ENCODE measurements at places on chromosomes 3 and 15. TPM values are rescaled to one million over a fixed set of nuclear protein-coding genes. Genes with fewer than 3 reads are reported as not detected.

Gene NAALADL2
- 0.50 TPM for total RNA-seq

Gene HDDC3
- 22.6 TPM for total RNA-seq

GRCh38 chr15:57647071-57647790, 55.5 kb downstream of the MYZAP start:
- no peak for DNase-seq

GRCh38 chr3:183799461-183799860, 25.9 kb downstream of the MAP6D1 start:
- no peak for DNase-seq

DNA sequence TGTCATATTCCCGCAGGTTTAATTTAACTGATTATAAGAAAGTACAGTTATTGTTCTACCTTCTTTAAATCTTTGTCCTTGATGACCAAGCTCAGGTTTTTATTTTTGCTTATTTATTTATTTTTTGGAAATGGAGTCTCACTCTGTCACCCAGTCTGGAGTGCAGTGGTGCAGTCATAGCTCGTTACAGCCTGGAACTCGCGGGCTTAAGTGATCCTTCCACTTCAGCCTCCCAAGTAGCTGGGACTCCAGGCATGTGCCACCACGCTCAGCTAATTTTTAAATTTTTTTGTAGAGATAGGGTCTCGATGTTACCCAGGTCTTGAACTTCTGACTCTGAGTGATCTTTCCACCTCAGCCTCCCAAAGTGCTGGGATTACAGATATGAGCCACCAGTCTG, 8.9 kb downstream of the USP3 start:
- no peak for DNase-seq

- no peak for DNase-seq
These were observed 41.9 kb downstream of the FAM43A start for GRCh38 chr3:194727435-194728128.

- no peak for DNase-seq
These were observed 64.5 kb upstream of the KLF13 start for GRCh38 chr15:31262143-31262530.
